ENCODE measurements at places on chromosomes 4 and X.

- DNase-seq: no peak
Measured at GRCh38 chrX:96147681-96148080, 537.0 kb upstream of the DIAPH2 start.

- DNase-seq: no peak
Measured at GRCh38 chrX:150088042-150088441, 149.8 kb upstream of the EOLA2 start.

DNA sequence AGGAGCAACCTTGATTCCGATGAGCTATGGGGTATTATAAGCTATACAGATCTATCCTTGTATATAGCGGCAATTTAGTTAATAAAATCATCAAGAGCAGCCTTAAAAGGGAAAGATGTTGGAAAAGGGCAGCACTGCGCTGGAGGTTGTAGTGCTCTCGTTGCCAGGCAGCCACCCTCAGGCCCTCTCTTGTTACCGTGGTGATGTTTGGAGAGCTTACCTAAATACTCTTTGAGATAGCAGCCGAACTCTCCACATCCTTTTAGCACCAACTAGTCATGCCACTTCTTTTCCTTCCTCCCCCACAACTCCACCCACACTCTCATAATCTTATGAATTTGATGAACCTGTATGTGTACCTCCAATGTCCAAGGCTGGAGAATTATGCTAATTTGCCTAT, 3.8 kb upstream of the RADX start:
- peak; percentile 8 for DNase-seq

DNA sequence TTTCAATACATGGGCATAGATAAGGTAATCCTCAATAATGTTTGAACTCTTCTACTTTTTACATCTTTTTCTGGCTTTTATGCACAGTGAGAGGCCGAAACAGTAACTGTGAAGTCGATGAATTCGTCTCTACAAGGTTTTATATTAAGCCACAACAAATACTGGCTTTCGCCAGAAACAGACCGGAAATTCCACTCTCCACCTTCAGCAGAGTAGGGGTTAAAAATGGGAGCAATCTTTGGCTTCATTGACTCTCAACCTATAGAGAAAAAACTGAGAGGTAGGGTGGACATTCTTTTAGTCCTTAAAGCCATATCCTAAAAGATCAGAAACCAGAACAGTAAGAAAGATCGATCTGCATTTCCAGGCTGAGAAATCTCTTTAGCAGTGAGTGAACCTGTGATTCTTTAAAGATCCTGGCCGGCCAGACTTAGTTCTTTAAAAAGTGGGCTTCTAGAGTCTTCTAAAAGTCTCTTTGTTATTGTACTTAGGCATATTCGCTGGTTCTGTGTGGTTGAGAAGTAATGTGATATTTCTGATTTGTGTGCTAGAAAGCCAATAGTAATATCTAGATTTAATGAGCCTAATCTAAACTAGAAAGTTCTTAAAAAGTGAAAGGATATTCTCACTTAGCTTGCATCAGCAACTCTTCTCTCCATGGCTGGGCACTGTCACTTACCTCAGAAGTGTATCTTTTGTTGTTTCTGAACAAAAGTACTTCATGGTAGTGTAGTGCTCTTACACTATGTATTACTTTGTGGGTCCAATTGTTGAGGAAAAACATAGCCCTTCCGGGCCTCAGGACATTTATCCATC, 2.0 kb downstream of the HSPA4L start:
- no peak for DNase-seq

GRCh38 chr4:42490015-42490414, 92.7 kb downstream of the SHISA3 start:
- no peak for DNase-seq

GRCh38 chr4:182645511-182645910, 271.7 kb downstream of the DCTD start:
- DNase-seq: no peak

GRCh38 chr4:155025762-155026457, 182.5 kb upstream of the NPY2R start:
- DNase-seq: no peak

- DNase-seq: no peak
Measured at GRCh38 chrX:53126377-53126776, 32.4 kb downstream of the KANTR start.

- no peak for DNase-seq
Measured at GRCh38 chr4:12562476-12563140, 921.5 kb downstream of the RAB28 start.

DNA sequence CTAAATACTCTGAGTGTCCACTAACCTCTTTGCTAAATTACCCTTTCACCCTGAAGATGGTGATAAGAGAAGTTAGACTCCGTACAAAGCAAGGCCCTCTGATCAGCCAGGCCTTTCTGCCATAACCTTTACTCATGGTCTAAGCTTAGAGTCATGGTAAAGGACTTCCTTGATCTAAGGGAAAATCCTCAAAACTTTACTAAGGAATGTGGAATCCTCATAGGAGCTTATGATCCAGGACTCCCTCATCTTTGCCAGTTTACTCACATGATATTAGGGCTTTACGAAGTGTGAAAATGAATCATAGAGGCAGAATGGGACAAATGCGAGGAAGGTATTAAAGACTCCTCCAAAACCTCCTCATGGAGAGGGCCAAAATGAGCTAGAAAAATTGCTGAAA, 7.9 kb upstream of the FAM13A start:
- DNase-seq: no peak

DNA sequence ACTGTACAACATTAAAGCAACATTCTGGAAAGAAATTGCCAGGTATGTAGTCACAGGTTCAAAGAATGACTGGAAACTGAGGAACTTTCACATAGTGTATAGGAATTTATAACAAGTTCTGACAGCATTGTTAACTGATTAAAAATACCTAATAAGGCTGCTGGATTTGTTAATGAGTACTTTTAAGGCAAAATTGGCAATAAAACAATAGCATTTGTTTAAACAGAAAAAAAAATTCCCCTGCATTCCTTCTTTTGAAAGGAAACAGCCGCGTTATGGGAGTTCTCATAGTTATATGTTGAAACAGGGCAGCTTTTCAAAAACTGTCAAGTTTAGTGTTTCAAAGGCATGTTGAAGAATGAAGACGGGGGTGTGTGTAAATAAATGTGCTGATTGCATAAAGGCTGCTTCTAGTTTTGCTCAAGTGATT, 282.5 kb upstream of the FAT1 start:
- no peak for DNase-seq

DNA sequence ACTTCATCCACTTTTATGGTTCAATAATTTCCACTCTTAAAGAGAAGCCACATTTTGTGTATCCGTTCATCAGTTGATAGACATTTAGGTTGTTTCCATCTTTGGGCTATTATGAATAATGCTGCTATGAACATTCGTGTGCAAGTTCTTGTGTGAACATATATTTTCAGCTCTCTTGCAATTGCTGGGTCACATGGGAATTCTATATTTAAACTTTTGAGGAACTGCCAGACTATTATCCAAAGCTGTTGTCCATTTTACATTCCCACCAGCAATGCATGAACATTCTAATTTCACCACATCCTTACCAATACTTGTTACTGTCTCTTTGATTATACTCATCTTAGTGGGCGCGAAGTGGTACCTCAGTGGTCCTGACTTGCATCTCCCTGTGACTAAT, 61.9 kb downstream of the NR3C2 start:
- DNase-seq: no peak

GRCh38 chr4:169259271-169259670, 11.5 kb downstream of the SH3RF1 start:
- no peak for DNase-seq

DNA sequence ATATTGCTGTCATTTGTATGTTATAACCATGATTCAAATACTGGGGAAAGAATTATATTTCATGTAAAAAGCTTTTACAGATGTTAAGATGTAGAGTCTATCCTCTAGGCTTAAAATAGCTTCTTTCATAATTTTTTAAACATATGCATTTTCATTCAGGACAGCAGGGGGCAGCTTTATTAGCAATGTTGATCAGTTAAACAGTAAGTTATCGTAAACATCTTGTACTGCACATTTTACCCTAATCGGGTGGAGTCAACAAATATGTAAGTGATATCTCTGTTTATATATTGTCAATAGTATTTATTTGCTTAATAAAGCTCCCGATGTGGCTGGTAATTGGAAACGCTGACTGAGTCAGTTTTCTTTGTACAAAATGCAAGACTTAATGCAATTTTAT, 142.5 kb upstream of the MED14 start:
- DNase-seq: no peak

- no peak for DNase-seq
Measured at GRCh38 chr4:11640584-11640983, 211.9 kb upstream of the HS3ST1 start.

DNA sequence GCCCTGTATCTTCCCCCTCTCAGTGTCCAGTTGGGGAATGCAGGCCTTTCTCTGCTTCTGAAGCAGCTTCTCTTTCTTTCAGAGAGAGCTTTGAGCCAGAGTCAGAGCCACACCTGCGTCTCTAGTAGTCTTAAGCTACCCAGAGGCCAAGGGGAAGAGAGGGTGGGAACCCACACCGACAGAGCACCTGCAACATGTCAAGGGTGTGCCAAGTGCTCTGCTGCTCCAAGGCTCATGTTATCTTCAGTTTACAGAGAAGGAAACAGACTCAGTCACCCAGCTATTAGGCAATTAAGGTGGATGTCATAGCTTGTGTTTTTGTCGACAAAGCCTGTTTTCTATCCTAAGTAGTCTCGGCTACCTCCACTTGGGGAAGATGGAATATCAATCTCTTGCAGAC, 22.7 kb upstream of the RNF212 start:
- no peak for DNase-seq

- no peak for DNase-seq
Measured at GRCh38 chr4:6889736-6890324, 19.8 kb upstream of the TBC1D14 start.

GRCh38 chr4:25098964-25099891, 61.0 kb downstream of the SEPSECS start:
- DNase-seq: no peak

GRCh38 chrX:41334363-41335197, 618 bp downstream of the DDX3X start:
- DNase-seq: peak; percentile 67

DNA sequence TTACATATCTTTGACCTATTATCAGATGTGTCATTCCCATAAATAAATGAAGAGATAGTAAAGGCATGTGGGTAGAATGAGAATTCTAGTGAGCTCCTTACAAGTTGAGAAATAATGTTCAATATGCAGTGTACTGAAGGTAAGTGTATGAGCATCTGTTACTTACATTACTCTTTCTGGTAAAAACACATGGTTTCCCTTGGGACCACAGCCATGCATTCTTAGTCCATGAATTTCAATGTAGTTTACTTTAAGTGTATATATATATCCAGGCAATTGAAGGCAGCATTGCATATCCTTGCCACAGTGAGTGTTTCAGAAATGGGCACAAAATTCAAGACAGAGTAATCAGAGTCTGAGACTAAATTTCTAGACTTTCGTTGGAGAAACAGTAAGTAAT, 277.2 kb downstream of the CXXC4 start:
- DNase-seq: no peak

GRCh38 chrX:49840679-49841078, 11.6 kb downstream of the PAGE4 start:
- DNase-seq: peak; percentile 15

- no peak for DNase-seq
Measured at GRCh38 chr4:160864253-160864652, 1299.5 kb downstream of the FSTL5 start.

- no peak for DNase-seq
Measured at GRCh38 chr4:2436301-2436700, 17.5 kb downstream of the CFAP99 start.

GRCh38 chrX:73239242-73239641, 24.6 kb upstream of the NAP1L2 start:
- no peak for DNase-seq

- DNase-seq: no peak
Measured at GRCh38 chr4:24896977-24897376, 15.9 kb downstream of the CCDC149 start.

DNA sequence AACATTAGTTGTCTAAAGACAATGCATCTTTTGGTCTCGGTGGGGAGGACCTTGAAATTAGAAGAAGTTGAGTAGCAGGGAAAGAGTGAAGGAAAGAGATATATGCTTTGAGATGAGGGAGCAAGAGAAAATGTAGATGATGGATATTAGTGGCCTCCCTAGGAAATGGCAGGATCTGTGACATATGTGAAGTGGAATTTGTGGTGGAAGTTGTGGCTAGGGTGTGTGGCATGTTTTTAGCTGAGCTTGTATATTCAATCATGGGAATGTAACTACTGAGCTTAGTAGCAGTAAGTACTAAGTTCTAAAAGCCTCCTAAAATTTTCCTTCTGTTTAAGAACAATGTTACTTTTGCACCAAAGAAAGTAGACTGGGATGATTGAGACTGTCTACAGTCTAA, 382.8 kb upstream of the CTSO start:
- DNase-seq: no peak

DNA sequence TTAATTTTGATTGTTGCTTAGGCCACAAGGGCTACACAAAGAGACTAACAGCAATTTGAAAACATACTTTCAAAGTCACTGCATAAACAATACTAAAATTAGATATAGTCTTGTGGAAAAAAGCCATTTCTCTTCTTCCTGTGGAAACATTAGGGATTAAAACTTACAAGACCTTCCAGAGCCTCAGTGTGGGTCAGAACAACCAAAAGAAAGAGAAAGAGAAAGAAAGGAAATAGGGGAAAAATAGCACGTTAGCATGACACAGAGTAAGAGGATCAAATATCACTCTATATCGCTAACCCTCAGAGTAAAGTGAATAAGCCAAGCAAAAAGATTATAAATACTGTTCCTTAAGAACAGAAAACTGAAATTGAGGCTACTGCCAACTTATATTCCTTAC, 127.8 kb upstream of the DIAPH2 start:
- DNase-seq: no peak

DNA sequence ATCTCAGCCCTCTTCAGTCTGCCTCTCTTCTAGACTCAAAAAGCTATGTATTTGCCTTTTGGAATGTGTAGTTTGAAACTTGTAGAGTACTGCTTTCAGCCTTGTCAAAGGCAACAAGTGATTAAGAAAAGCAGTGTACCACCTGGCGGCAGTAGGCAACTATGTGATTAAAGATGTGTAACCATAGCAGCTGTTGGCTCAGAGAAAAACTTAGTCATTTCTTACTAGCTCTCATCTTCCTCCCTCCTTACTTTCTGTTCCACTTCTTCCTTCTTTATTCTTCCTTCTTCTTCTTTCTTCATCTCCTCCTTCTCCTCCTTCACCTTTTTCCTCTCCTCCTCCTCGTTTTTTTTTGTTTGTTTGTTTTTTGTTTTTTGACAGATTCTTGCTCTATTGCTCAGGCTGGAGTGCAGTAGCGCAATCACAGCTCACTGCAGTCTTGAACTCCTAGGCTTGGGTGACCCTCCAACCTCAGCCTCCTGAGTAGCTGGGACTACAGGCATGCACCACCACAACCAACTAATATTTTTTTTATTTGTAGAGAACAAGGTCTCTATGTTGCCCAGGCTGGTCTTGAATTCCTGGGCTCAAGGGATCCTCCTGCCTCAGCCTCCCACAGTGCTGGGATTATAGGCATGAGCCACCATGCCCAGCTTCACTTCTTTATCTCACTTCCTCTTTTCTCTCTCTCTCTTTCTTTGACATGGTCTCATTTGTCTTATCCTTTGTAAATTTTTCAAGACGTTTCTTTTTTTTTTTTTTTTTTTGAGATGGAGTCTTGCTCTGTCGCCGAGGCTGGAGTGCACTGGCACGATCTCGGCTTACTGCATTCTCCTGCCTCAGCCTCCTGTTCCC, 32.6 kb downstream of the ABHD18 start:
- peak; percentile 2 for DNase-seq

- no peak for DNase-seq
Measured at GRCh38 chrX:701673-702072, 71.1 kb downstream of the SHOX start.

Data from stimulated activated naive CD4-positive, alpha-beta T cell treated with Interleukin-2 at 50 U/mL for 16 hours (primary cell).